Hippocampal formation (tissue), 2 donors: ENCODE measurements at places on chromosomes 2 and 18.

GRCh38 chr2:240217431-240218301, 77.2 kb upstream of the OTOS start:
- DNase-seq: no peak

DNA sequence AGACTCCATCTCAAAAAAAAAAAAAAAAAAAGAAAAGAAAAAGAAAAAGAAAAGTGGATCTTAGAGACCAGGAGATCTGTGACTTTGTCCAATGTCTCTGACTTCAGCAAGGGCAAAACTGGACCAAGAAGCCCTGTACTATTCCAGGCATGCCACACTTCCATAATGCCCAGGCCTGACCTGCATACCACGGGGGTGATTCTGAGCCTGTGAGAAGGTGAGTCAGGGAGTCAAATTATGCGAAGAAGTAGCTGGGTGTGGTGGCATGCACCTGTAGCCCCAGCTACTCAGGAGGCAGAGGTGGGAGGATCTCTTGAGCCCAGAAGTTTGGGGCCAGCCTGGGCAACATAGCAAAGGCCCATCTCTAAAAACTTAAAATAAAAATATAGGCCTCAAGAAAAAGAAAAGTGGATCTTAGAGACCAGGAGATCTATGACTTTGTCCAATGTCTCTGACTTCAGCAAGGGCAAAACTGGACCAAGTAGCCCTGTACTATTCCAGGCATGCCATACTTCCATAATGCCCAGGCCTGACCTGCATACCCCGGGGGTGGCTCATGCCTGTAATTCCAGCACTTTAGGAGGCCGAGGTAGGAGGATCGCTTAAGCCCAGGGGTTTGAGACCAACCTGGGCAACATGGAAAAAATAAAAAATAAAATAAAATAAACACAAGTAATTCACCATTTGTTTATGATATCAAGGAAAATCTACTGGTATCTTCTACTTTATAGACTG, 12.2 kb upstream of the PUM2 start:
- DNase-seq: no peak

DNA sequence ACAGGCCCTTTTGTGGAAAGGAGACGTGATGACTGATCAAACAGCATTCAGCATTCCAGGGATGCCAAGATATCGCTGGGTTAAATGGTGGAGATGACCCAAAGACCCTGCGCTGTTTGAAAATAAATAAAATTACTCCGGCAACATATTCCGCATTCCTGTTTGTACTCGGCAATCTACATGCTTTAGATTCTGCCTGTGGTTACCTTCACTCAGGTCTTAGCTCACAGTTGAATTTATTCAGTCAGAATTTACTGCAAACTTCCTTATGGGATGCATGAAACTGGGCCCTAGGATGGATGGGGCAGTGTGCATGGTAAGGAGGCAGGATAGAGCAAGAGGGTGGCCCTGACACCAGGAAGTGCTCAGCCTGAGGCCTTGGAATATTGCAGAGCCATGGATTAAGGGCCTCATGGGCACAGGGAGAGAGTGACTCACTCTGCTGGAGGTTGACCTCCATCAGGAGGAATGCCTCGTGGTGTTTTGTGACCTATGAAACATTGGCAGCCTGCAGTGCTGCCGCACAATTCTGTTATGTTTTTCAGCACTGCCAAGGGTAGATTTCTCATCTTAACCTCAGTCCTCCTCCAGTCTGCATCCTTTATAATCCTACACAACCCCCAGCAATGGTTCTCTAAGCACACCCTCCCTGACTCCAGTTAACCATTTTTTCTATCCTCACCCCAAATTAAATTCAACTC, 321.4 kb downstream of the IRS1 start:
- no peak for DNase-seq

GRCh38 chr2:393711-394696, 106.1 kb upstream of the ALKAL2 start:
- DNase-seq: peak; percentile 24

- no peak for DNase-seq
These were observed 46.1 kb downstream of the CDCA7 start for GRCh38 chr2:173400760-173401159.

GRCh38 chr2:11123856-11124759, 31.2 kb upstream of the SLC66A3 start:
- peak; percentile 18 for DNase-seq

GRCh38 chr2:106158131-106158530, 36.0 kb downstream of the UXS1 start:
- DNase-seq: no peak

DNA sequence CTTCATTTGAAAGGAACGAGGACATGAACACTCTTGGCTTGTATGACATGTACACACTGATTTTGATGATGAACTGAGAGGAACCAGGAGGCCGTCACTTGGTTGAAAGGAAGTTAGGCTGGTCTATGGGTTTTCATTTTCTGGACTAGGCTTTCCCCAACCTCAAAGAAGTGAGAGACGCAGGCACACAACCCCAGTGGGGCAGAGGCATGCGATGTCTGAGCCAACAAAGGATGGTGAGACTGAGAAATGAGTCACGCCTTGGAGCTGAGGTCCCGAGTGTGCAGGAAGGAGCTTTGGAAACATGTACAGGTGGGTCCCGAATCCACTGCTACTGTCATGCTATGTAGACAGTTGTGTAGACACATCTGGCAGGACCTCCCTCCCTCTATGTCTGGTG, 24.1 kb downstream of the SIGLEC15 start:
- DNase-seq: no peak

DNA sequence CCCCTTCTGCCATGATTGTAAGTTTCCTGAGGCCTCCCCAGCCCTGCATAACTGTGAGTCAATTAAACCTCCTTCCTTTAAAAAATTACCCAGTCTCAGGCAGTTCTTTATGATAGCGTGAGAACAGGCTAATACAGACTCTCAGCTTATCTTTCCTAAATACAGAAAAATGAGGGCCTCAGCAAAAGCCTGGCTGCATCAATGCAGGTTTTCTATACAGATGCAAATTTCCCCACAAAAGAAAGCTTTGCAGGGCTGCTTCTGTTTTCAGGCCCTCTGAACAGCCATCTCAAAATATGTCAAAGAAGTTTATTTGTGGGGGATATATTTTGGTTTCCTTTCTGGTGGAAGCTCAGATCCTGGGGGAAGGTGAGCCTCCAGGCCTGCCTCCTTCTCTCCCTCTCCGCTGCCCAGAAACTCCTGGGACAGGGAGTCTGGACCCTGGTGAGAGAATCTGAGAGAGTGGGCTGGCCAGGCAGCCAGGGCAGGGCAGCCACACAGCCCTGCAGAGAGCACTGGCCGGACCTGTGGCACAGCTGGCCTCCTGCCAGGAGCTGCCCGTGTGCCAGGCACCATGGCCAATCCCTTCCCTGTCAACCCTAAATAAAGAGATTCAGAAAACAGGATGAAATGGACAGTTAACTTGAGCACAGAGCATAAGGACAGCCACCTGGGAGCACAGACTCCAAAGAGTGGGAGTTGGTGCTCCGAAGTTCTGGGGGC, 21.6 kb upstream of the AGXT start:
- DNase-seq: no peak

DNA sequence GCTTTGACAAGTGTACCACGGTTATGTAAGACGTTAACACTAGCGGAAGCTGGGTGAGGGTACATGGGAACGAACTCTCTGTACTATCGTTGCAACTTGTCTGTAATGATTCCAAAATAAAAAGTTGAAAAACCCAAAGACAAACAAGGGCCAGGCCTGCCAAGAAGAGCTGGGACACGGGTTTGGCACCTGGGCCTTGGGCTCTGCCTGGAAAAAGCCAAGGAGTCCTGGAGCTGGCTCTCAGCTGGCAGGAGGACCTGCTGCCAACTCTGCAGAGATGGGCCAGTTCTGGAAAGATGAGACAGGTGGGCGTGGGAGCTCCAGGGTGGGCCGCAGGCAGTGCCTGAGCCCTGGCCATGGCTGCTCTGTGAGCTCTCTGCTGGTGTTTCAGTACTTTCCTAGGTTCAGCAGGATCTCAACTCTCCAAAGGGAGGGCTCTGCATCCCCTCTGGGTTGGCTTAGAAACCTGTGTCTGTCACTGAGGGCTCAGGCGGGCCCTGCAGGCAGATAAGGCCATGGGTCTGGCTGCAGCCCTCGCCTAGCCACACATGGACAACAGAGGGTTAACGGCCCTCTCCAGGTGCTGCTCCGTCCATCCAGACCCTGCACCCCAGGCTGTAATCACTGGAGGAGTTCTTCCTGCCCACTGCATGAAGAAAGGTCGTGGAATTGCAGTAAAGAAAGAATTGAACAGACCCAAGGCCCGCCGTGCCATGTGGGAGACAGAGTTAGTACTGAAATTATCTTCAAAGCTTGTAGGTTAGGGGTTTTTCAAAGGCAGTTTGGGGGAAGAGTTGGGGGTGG, 89.9 kb downstream of the RHOB start:
- DNase-seq: peak; percentile 38

DNA sequence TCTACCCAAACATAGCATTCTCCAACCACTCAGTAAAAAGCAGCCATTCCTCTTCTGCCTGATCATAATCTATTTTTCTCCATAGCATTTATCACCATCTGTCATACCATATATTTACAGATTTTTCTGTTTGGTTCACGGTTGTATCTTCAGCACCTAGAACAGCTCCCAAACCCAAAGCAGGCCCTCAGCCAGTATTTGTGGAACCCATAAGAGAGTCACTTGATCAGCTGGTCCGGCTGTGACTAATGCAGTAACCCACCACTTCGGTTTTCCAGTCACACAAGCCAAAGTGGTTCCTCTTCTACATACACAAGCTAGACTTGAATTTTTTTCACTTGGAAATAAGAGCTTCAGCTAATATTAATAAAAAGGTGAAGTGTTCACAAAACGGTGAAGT, 511.6 kb upstream of the CELF4 start:
- DNase-seq: peak; percentile 2

- DNase-seq: no peak
These were observed 660.1 kb upstream of the RAB6C start for GRCh38 chr2:129319422-129319717.

- DNase-seq: no peak
These were observed 264.1 kb downstream of the EXOC6B start for GRCh38 chr2:72561621-72562318.

GRCh38 chr2:123738643-123739042, 286.4 kb upstream of the CNTNAP5 start:
- no peak for DNase-seq
